CD4-positive, CD25-positive, alpha-beta regulatory T cell (primary cell): ENCODE measurements at places on chromosomes 11 and 22. TPM values are rescaled to one million over a fixed set of nuclear protein-coding genes. Genes with fewer than 3 reads are reported as not detected.

The OR52I1 gene
- polyA plus RNA-seq = not detected

The OR52I2 gene
- not detected for polyA plus RNA-seq

The CSF2RB gene
- polyA plus RNA-seq = 10.3 TPM

The MYEOV gene
- not detected for polyA plus RNA-seq

The OR4D5 gene
- polyA plus RNA-seq = not detected

The CYTH4 gene
- 47.4 TPM for polyA plus RNA-seq

The PRR33 gene
- polyA plus RNA-seq = 0.08 TPM

The CHADL gene
- polyA plus RNA-seq = 0.49 TPM

The CNGA4 gene
- polyA plus RNA-seq = not detected

The CREB3L1 gene
- polyA plus RNA-seq = not detected

The USP2 gene
- polyA plus RNA-seq = 0.22 TPM

The PPARA gene
- 4.0 TPM for polyA plus RNA-seq

The GGT5 gene
- not detected for polyA plus RNA-seq
